Myocyte (in vitro differentiated cells): ENCODE measurements at places on chromosomes 3 and 15.
A peak's percentile ranks its signal among the peaks of the same experiment; 100 is the strongest.

GRCh38 chr3:185552358-185552877 is at the start of gene LIPH:
LIPH (minus strand) TSS chr3:185552588; CDS start chr3:185552471, 117 bp downstream.
- DNase-seq, result peak; percentile 30

GRCh38 chr3:62039586-62039985 is 333.8 kb downstream of the FEZF2 start:
- DNase-seq, result no peak

- no peak for DNase-seq
These were observed 368.3 kb upstream of the DCBLD2 start for GRCh38 chr3:99269606-99270351.

GRCh38 chr3:116749388-116749787 is 39.8 kb downstream of the TUSC7 start:
- DNase-seq, result no peak

GRCh38 chr3:32883817-32884216 is 66.0 kb downstream of the TRIM71 start:
- no peak for DNase-seq

GRCh38 chr15:57321485-57321884 is 54.8 kb upstream of the CGNL1 start:
- DNase-seq, result no peak

- DNase-seq, result no peak
These were observed 79.7 kb downstream of the RAB11A start for GRCh38 chr15:65949011-65949410.
